ENCODE measurements at places on chromosomes 1 and 21.
A peak's percentile ranks its signal among the peaks of the same experiment; 100 is the strongest.

- DNase-seq: no peak
Observed at GRCh38 chr1:21439345-21439720, 604 bp upstream of the NBPF3 start.

DNA sequence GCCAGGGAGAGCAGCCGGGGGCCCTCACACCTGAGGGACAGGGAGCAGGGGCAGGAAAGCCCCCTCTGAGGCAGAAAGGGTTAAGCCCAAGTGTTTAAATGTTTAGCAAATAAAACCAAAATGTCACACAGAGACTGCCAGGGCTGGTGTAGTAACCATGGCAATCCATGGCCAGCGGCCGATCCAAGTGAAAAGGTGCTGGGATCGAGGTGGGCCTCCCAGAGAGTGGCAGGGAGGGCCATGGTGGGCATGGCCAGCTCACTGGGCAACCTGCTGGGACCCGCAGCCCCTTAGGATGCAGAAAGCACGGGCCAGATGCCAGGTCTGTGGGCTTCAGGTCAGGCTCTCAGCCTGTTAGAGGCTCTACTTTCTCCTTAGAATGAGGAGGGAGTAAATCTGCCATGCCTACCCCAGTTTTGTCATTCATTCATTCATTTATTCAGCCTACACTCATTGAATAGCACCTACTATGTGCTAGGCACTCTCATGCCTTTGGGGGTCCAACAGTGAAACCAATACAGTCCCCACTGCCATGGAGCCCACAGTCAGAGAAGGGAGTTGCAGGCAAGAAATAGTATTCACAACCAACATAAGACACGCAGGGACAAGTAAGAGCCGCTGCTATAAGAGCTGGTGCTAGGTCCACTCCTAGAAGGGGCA, 56.1 kb downstream of the KCNN3 start:
- no peak for DNase-seq

- no peak for DNase-seq
Observed at GRCh38 chr1:179095377-179095776, 13.5 kb downstream of the TOR3A start.

GRCh38 chr1:86823821-86824500, 90.0 kb downstream of the SELENOF start:
- no peak for DNase-seq

GRCh38 chr1:145692785-145693443, 14.3 kb downstream of the PDZK1 start:
- no peak for DNase-seq

DNA sequence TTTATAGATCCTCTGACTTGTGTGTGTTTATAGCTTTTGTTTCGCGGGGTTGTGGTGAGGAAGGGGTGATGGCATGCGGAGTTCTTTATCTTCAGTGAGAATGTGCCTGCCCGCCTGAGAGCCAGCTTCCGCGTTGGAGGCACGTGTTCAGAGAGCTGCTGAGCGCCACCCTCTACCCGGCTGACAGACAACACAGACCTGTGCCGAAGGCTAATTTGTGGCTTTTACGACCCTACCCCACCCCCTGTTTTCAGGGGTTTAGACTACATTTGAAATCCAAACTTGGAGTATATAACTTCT, 14.4 kb upstream of the CD101 start:
- peak; percentile 25 for DNase-seq

- DNase-seq: no peak
Observed at GRCh38 chr1:2861988-2862813, 60.7 kb upstream of the TTC34 start.

GRCh38 chr1:18234790-18235242, 127.2 kb downstream of the IGSF21 start:
- DNase-seq: no peak

DNA sequence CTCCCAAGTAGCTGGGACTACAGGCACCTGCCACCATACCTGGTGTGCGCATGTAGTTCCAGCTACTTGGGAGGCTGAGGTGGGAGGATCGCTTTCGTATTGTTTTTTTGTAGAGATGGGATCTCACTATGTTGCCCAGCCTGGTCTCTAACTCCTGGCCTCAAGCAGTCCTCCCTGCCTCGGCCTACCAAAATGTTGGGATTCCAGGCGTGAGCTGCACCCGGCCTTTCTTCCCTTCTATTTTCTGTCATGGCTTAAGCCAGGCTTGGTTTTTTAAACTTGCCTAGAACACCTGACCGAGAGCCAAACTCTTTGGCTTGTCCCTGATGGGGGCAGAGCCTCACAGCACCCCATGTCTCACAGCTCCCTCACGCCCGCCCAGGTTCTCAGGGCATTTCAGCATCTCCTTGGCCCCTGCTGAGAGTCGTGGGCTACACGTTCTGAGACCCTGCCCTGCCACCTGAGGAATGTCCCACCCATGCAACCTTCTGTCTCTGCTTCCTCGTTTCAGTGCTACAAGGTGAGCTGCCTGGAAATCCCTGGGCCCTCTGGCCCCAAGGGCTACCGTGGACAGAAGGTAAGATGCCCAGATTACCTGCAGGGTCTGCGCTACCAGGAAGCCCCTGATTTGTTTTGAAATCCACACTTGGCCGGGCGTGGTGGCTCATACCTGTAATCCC, 15.7 kb downstream of the COL6A2 start:
- peak; percentile 27 for DNase-seq

DNA sequence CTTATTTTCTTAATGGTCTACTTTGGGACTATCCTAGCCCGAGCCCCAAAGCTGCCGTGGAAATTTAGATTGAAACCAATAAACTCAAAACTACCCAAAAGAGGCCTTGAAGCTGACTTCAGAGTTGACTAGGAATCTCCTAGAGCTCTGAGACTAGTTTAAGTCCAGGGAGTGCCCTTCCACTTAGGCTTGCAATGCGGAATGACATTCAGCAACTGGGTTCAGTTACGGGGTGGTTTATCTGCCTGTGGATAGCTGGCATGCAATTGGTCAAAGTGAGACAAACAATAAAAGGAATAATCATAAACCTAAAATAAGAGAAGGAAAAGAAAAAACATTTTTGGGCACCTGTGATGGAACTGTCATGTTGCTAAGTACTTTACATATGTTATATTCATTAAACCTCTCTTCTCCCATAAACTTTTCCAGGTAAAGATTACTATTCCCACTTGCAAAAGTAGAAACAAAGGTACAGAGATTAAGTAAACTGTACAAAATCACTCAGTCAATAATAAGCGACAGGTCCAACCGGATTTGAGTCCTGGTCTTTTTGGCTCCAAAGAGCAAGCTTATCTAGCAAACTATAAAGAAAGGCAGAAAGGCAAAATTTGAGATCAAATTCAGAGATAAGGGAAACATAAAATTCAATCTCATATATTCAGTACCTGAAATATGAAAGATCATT, 56.5 kb downstream of the GPATCH2 start:
- no peak for DNase-seq

- no peak for DNase-seq
Observed at GRCh38 chr1:15668089-15668754, 15.9 kb upstream of the PLEKHM2 start.

- DNase-seq: no peak
Observed at GRCh38 chr1:22349362-22350043, 102.1 kb upstream of the ZBTB40 start.

- no peak for DNase-seq
Observed at GRCh38 chr1:25804244-25804963, 4.4 kb downstream of the SELENON start.

DNA sequence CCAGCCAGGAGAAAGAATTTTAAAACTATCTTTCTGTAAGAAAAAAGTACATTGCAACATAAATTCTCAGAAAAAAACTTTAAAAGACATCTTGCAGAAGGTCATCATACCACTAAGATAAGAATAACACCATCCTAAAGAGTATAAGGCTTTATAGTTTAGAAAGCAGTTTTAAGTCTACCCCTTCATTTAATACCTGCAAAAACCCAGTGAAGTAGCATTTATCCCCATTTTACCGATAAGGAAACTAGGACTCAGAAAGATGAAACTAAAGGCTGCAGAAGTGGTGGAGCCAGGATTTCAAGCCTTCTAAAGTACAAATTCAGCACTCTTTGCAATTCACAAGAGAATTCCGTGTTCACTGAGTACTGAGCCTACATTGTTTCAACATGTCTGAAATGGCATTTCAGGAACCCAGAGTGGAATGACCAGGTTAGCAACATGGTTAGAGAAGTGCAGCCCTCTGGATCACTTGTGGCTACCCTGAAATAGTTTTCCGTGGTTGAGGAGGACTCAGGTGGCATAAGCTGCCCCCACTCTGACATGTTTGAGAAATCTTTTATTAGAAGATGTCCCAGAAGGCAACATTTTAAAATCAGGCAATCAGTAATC, 6.7 kb downstream of the MYCL start:
- no peak for DNase-seq

DNA sequence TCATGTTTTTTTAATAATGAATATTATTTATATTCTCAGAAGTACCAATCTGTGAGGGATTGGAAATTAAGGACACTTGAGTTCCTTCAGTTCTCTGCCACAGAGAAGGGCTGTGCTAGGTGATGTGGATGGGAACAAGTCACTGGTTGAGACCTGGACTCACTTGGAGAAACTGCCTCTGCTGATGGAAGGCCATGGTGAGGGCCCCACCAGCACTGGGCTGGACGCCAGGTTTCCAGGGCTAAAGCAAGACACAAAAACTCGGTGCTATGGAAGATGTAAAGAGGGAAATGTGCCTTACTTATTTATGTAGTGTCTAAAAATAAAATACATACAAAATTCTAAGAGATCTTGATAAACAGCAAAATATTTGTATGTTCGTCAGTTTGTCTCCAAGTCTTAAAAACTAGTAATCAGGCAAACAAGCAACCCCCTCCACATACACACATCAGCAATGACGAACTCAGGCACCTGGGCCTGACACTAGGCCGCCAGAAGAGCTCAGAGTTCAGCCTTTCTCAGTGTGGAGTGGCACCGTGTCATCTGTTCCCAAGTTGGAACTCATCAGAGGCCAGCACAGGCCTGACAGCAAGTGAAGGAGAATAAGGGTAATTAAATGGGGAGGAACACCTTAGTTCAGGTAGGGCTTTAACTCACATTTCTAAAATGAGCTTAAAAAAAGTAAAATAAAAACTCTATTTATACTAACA, 19.6 kb downstream of the SIPA1L2 start:
- no peak for DNase-seq

Data from right forelimb (tissue), 1 donor.